ENCODE measurements at places on chromosomes 6 and 20.

DNA sequence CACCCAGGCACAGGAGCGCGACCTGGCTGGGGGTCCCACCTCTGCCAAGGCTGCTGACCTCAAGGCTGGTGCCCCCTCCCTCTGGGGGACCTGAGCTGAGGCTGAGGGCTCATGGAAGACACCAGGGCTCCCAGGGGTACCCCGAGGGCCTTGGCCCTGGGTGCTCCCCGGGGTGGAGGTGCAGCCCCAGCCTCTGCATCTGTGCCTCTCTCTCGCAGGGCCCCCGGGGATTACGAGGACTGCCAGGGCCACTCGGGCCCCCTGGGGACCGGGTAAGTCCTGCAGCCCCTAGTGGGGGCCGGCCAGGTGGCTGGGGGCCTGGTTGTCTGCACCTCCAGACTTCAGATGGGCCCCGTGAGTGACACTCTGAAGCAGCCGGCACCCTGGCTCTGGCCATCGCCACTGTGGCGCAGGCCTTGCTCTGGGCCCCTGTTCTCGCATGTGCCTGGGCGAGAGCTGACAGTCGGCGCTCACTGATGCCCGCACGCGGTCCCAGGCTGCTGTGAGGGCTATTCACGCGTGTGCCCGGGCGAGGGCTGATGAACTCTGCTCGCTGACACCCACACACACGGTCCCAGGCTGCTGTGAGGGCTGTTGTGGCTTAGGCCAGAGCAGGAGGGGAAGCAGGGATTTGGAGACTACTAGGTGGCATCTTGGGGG, 9.3 kb downstream of the COL9A3 start:
- DNase-seq = no peak

DNA sequence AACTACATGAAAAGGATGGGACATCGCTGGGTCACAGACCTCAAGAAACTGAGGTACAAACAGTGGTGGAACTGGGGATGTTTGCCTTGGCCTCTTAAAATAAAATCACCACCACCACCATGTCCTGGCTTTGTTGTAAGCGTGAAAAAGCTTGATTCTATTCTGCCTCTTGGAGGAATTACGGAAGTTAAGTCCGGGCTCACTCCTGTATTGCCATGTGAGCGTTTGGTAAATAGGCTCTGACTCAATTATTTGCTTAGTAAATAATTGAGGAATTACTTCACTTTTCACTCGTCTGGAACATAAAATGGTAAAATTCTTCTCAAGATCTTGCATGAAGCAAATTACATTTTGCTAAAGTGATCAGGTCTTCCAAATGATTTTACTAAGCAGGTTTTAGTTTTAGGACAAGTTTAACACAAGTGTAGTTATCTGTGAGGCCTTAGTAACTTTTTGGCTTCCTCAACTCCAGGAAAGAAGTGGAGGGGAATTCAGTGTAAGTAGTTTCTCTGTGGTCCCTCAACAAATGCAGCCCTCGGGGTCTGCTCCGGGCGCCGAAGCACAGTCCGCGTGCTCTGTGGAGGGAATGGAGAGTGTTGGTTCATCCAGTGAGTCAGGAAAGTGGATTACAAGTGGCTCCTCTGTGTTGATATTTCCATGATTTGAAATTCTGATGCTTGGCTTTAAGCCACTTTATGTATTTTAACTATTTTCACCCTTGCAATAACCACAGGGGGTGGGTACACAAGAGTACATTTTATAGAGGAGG, 23.8 kb downstream of the IYD start:
- no peak for DNase-seq

DNA sequence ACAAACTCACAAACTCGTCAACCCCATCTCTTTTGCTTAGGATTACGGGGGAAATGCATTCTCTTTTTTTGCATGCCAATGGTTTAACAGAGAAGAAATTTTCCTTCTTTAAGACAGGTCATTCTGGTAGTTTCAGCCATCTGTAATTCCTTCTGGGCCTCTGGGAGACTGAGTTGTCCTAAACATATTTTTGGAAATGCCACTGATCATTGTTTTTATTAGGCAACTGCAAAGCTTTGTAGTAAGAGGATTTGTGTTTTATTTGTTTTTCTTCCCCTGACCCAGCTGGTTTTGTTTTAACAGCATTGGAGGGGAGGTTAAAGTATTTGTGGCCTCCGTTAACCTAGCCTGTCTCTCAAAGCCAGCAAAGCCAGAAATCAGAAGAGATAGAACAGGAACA, 73.1 kb upstream of the ISM1 start:
- no peak for DNase-seq

DNA sequence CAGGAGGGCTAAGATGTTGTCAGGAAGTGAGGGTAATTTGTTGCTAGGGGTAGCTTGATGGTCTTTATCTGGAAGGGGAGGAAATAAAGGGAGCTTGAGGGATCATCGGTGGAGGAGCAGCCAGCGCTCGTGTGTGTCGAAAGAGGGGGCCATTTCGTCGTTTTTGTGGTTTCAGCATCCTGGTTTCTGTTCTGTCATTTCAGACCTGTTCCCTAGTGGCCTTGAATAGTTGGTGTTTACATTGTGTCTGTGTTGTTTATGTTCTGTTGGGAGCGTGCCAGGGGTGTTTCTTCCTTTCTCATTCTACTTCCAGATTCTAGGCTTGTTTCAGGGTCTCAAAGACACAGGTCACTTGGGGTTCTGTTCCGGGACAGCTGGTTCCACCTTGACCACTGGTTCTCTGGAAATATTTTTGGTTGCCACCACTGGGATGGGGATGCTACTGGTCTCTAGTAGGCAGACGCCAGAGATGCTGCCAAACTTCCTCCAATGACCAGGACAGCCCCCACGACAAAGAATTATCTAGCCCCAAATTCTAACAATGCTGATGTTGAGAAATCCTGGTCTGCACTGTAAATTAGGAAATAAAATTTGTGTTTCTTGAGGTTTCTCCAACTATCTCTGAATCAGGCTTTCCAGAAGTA, 113.9 kb upstream of the NAA20 start:
- no peak for DNase-seq

DNA sequence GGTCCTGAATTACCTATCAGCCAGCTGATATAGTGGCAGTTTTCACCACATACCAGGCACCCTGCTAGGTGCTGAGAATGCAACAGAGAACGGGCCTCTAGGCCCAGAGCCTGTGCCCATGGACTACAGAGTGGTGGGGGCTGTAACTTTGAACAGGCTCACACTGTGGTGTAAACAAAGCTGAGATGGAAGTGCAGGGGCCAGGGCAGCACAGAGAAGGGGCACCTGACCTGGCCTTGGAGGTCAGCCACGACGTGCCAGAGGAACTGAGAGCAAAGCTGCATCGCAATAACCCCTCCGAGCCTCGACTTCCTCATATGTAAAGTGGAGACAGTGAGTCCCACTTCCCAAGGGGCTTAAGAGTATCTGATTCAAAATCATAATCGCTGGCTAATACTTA, 105.8 kb downstream of the MAFB start:
- no peak for DNase-seq

DNA sequence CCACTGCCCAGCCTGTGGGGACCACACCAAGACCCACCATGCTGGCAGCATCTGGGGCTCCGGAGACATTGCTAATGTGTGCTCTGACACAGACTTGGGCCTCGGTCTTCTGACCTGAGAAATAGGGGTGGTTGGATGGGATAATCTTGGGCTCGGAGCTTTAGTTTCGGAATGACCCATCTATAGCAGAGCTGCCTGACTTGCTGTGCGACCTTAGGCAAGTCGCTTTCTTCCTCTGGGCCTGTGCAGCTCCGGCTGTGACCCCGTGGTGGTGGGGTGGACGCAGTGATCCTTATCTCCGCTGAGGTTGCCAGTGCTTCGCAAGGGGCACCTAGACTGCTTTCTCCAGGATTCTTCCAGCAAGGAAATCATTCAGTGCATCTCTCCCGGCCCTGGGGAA, 43.7 kb downstream of the CEBPB start:
- DNase-seq = no peak

- no peak for DNase-seq
Observed at GRCh38 chr6:144248476-144249301, 36.4 kb upstream of the UTRN start.

DNA sequence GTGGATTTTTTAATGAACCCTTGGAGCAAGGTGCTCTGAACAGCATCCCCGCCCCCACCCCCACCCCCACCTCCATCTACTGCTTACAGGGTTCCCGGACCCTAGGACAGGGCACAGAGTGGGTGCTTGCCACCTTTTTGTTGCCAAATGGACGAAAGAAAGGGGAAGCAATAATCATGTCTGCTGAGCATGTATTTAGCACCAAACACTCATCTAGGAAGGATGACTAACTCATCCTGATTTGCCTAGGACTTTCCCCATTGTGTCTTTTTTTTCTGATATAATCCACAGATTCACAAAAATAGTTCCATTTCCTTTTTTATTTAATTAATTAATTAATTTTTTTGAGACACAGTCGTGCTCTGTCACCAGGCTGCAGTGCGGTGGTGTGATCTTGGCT, 1.2 kb upstream of the PLTP start:
- no peak for DNase-seq

GRCh38 chr6:91691449-91691848, 1104.6 kb upstream of the MAP3K7 start:
- DNase-seq = no peak

DNA sequence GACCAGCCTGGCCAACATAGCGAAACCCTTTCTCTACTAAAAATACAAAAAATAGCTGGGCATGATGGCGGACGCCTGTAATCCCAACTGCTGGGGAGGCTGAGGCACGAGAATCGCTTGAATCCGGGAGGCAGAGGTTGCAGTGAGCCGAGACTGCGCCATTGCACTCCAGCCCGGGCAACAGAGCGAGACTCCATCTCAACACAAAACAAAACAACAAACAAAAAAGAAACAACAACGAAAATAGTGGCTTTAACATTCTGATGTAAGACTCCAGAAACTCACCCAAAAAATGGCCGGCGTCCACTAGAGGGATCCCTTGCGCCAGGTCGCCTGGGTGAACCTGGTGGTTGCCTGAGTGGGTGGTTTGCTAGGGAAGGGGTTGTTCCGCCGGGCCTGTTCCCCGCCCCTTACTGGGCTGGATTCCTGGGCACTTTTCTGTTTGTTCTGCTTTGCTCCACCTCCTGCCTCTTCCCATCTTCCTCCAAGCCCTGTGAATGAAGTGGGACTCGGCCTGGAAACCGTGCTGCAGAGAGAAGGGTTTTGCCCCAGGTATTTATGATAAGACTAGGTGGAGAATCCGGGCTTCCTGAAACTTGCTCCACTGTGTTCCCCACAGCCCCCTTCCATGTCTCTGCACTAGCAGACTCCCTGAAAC, 1.5 kb downstream of the PABPC1L start:
- DNase-seq = peak; percentile 41

Data from activated T-cell treated with anti-CD3 and anti-CD28 coated beads for 48 hours (primary cell).